ENCODE measurements at places on chromosomes 7 and 10. TPM values are rescaled to one million over a fixed set of nuclear protein-coding genes. Genes with fewer than 3 reads are reported as not detected.

SEMA3E gene
- 5.1 TPM for total RNA-seq

DNA sequence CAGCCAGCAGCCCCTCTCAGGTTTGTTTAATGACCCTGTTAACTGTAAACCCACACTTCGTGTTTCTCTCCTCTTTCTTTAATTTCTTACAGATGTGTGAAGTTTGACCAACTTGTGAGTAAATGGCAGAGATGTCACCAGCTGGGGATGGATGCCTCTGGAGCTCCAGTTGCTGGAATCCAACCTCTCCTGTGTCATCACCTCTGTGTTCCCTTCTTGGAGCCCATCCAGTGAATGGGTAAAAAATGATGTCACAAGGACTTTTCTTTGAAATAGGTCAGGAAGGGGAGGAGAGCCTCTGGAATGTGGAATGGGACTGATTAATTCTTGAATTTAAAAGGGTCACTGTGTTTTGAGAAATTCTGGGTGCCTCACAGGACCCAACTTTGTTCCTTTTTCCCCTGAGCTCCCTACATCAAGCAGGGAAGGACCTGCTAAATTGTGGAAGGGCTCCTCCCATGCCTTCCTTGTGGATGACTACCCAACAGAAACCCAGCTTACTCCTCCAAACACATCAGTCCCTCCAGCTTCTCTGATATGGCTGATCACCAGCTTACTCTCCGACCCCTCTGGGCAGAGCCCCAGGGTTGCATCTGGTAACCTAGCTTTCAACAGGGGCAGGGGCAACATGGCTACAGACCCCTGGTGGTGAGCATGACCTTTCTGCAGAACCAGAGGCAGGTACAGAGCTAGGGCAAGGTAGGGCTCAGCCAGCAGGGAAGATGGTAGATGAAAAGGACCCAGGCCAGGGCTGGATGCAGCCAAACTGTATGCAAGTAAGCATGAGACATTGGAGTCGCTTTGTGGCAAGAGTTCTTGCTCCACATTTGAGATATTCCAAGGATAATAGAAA lies 67.5 kb downstream of the STRA8 start:
- DNase-seq: no peak
- no peak overlapping the region for H3K27ac ChIP-seq
- H3K27me3 ChIP-seq: peaks cover 7% of the 10 kb centered on the region
- H3K4me3 ChIP-seq: no peak overlapping the region
- no peaks in the 10 kb centered on the region for H3K4me1 ChIP-seq

DNA sequence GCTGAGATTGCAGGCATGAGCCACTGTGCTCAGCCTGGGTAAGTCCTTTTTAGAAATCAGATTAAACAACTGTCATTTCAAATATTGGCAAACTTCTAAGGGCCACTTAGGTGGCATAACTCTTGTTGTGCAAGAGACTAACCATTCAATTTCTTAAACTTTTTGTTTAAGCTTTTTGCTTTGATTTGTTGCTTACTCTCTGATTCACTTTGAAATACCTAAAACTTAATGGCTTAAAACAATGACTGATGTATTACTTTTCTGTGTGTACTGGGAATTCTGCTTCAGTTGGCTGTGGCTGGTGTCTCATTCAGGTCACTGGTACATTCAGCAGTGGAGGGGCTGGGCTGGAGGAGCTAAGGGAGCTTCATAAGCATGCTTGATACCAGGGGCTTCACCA lies 28.9 kb downstream of the ZNF25 start:
- H3K36me3 ChIP-seq: peaks cover 22% of the 10 kb centered on the region

GRCh38 chr7:91566402-91566732 lies 302.1 kb downstream of the FZD1 start:
- H3K36me3 ChIP-seq: no peaks in the 10 kb centered on the region
- no peak overlapping the region for H3K27ac ChIP-seq
- peaks cover 15% of the 10 kb centered on the region for H3K4me1 ChIP-seq
- no peaks in the 10 kb centered on the region for H3K27me3 ChIP-seq

- H3K4me3 ChIP-seq: no peak overlapping the region
- no peak for DNase-seq
- no peaks in the 10 kb centered on the region for H3K36me3 ChIP-seq
- H3K27ac ChIP-seq: no peak overlapping the region
- peaks cover 4% of the 10 kb centered on the region for H3K27me3 ChIP-seq
- H3K4me1 ChIP-seq: peaks cover 10% of the 10 kb centered on the region
Measured at GRCh38 chr10:105837951-105838350, 1196.9 kb downstream of the SORCS3 start.
